ENCODE measurements at places on chromosomes 7 and 10. TPM values are rescaled to one million over a fixed set of nuclear protein-coding genes. Genes with fewer than 3 reads are reported as not detected.

The DBNL gene
- total RNA-seq, result 71.5 TPM

DNA sequence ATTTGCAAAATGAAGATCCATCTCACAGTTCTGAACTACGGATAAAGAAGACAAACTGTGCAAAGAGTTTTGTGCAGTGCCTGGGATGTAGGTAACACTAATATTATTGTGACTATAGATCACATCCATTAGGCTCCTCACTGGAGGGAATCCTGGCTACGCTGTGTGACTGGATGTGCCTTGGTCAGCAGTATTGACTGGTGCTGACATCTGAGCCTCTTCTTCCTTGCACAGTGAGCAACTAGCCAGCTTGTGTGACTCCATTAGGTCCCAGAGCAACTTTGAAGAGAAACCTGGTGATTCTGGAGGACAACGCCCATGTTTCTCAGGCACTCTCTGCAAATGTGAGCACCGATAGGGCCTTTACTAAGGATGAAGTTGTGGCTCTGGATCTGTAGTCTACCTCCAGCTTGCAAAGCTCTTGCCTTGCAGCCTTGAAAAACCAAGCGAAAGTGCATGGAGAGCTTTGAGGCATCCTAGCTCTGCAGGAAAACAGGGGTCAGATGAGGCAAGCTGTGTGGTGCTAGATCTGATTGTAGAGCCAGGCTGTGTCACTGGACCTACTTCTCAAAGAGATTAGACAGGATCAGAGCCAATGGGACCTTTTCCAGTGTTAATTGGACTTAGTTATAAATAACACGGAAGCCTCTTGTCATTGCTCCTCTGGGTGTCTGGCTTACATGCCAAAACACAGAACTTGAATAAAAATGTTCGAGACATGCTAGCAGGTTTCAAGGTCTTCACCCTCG, 303.6 kb upstream of the LYZL1 start:
- H3K27me3 ChIP-seq, result no peaks in the 10 kb centered on the region
- H3K4me3 ChIP-seq, result no peak overlapping the region
- H3K4me1 ChIP-seq, result no peaks in the 10 kb centered on the region

DNA sequence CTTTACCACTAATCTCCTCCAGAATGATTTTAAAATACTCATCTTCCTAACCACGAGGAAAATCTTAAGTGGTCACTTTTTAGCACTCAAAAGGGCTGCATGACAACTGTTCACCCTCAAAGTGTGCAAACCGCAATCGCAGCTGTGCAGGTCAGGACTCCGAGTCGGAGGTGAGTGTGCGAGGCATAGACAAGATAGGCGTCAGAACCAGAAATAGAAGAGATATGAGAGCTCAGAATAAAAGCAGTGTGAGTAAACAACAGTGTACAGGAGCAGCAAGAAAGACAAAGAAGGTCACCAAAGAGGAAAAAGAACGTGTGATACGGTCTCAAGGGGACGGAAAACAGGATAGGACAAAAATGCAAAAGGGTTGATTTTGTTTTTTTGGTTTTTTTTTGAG, 17.5 kb upstream of the ENO4 start:
- DNase-seq, result no peak
- no peaks in the 10 kb centered on the region for H3K36me3 ChIP-seq
- H3K27ac ChIP-seq, result no peak overlapping the region
- H3K4me3 ChIP-seq, result no peak overlapping the region
- no peaks in the 10 kb centered on the region for H3K4me1 ChIP-seq

DNA sequence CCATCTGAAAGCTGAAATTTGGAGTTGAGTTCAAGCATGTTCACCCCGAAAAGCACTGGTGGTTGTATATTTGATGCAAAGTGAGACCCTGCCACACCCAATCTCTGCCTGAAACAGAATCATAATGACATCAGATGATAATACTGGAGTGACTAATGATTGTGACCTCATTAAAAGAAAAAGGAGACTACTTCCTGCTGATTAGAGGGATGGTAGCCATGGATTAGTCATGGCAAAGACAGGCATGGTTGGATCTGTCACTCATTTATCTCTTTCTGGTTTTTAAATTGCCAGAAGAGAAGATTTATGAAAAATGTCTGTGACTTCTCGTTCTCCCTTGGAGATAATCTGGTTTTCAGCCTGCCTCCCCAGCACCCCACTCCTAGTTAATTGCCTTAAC, 101.2 kb downstream of the BAMBI start:
- no peak overlapping the region for H3K27ac ChIP-seq
- H3K4me3 ChIP-seq, result no peak overlapping the region
- H3K27me3 ChIP-seq, result no peaks in the 10 kb centered on the region
- H3K4me1 ChIP-seq, result no peaks in the 10 kb centered on the region
- DNase-seq, result no peak

The AASS gene
- total RNA-seq, result 37.9 TPM

The GIMAP7 gene
- 14.6 TPM for total RNA-seq

GRCh38 chr7:138455609-138456008, 4.5 kb upstream of the TRIM24 start:
- no peaks in the 10 kb centered on the region for H3K4me1 ChIP-seq
- no peaks in the 10 kb centered on the region for H3K36me3 ChIP-seq
- H3K4me3 ChIP-seq, result no peak overlapping the region
- no peaks in the 10 kb centered on the region for H3K27me3 ChIP-seq
- H3K27ac ChIP-seq, result no peak overlapping the region

The TUBB8 gene
- not detected for total RNA-seq

DNA sequence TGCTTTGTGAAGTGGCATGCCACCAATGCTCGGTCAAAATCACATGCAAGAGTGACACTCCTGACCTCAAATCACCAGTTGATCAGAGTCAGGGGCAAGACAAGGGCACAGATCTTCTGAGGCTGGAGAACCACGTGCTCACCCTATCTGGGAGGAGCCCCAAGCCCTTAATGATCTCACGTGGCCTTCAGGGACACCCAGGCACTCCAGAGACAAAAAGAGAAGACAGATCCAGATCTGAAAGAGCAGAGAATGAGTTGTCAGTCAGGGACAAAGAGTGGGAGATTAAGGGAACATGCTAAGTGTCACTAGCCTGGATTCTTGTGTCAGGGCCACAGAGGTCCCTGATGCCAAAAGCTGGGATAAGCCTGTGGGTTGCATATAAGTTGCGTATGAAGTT, 134.3 kb downstream of the PLXNA4 start:
- no peaks in the 10 kb centered on the region for H3K27me3 ChIP-seq

The PEX1 gene
- total RNA-seq, result 19.7 TPM

The AKR1C4 gene
- total RNA-seq, result not detected

DNA sequence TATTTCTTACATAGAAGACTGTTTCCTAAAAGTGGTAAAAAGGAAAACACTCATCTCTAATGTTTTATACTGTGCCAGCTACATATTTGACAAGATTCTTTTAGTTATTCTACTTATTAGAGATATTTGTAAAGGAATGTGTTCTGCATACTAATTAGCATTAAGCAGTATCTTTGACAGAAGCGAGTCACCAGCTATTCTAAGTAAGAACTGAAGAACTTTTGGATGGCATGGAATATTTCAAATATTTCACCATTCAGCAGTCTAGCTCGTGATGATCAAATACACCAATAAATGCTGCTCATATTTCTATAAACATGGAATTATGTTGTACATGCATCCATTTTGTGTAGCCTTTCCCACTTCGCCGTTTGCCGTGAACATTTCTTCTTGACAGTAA, 241.6 kb upstream of the TCF7L2 start:
- H3K27ac ChIP-seq, result no peak overlapping the region
- H3K36me3 ChIP-seq, result no peaks in the 10 kb centered on the region
- DNase-seq, result no peak
- H3K27me3 ChIP-seq, result no peaks in the 10 kb centered on the region
- H3K4me1 ChIP-seq, result no peaks in the 10 kb centered on the region
- H3K4me3 ChIP-seq, result no peak overlapping the region

Measured in uterus (tissue), 4 donors.